Psoas muscle (tissue), 8 donors: ENCODE measurements at places on chromosomes 4 and X. TPM values are rescaled to one million over a fixed set of nuclear protein-coding genes. Genes with fewer than 3 reads are reported as not detected.

GRCh38 chrX:48800574-48801279 lies 1.1 kb upstream of the HDAC6 start:
- no peak for DNase-seq

GRCh38 chr4:54445866-54446265 lies 211.9 kb upstream of the KIT start:
- DNase-seq = no peak

DNA sequence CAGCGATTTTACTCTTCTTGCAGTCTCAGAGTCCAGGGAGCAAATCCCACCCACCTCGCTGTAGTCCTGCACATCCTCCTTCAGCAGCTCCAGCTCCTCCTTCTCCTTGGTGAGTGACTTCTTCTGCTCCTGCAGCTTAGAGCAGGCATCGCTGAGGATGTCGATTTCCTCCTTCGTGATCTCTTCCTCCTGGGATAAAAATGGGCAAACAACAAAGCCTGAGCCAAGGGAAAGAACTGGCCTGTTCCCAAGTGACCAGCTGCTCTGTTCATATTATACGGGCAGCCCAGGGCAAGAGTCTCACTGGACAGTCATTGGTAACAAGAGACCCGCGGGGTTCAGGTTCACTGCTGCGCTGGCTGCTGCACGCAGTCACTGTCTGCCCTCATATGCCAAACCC lies 26.2 kb downstream of the FGFR3 start:
- DNase-seq = peak; percentile 58

DNA sequence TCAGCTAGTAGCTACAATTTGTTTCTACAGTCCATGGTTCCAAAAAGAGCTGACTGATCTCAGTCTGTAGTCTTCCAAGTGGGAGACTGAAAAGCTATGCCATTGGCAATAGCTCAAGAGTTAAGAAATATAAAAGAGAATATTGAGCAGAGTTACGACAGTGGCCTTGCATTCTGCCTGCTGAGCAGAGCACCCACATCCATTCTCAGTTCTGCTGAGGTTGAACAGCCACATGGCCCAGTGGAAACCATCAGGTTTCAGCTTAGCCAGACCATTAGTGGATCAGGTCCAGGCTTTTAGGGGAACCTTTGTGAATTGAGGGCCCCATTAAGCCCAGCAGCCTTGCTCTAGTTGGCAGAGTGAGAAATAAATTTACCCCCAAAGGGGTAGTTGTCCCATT lies 28.1 kb downstream of the ZNF81 start:
- DNase-seq = no peak

GRCh38 chr4:70902577-70903290 lies 565 bp downstream of the MOB1B start:
- DNase-seq = no peak

GRCh38 chr4:143411527-143412419 lies 75.1 kb downstream of the GAB1 start:
- DNase-seq = no peak

DNA sequence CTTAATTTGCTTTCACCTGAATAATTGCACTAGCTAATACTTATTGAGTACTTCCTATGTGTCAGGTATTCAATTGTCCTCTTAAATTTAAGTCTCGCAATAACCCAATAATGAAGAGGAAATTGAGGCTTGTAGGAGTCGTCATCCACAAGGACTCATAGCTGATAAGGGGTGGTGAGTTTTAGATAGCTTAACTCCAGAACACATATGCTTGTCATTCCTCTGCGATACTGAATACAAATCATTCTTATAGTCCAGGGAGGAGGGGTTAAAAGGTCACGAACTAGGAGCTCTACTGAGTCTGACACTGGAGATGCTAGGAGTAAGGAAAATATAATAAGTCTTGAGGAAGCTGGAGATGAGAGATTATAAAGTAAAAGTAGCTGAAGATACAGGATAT lies 1.4 kb upstream of the PACRGL start:
- no peak for DNase-seq

- DNase-seq = no peak
Measured at GRCh38 chr4:48681856-48682255, 98.2 kb downstream of the FRYL start.

GRCh38 chr4:6884341-6884870 lies 25.2 kb upstream of the TBC1D14 start:
- DNase-seq = no peak

GRCh38 chr4:145828802-145829485 lies 109.7 kb downstream of the ZNF827 start:
- DNase-seq = no peak

GRCh38 chrX:22389556-22390179 lies 117.0 kb downstream of the CBLL2 start:
- DNase-seq = no peak

- no peak for DNase-seq
Measured at GRCh38 chr4:26867914-26868684, 7.5 kb downstream of the STIM2 start.

DNA sequence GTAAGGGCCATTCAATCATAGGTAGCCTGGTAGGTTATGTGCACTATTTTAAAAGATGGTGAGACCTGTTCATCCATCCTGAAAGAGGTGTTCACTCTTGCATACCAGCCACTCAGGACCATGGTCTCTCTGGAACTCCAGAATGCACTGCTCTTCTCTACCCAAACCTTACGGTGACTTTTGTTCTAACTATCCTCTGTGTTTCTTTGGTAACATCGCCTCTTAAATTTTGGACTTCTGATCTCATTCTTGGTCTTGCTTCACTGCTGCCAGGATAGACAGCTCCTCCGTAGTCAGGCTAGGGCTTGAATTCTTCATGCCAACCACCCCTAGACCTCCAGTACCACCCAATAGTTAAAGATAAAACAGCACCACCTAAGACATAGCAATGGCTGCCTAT lies 346.3 kb upstream of the GALNT7 start:
- DNase-seq = no peak

DNA sequence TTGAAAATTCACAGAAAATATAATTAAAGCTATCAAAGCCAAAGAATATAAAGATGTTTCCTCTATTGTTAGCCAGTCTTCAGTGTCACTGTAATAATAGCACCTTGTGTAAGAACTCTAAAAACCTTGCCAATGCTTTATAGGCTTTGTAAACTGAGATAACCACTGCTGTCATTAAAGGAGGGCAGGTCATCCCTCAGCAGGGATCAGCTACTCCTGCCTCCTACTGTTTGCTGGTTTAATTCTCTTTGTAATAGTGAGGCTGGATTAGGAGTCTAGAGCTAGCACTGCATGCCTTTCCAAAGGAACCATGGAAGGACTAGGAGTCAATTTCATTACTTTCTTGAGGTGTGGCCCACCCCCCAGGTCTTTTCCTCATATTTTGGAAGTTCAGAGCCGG lies 46.2 kb downstream of the FHIP1A start:
- no peak for DNase-seq

DNA sequence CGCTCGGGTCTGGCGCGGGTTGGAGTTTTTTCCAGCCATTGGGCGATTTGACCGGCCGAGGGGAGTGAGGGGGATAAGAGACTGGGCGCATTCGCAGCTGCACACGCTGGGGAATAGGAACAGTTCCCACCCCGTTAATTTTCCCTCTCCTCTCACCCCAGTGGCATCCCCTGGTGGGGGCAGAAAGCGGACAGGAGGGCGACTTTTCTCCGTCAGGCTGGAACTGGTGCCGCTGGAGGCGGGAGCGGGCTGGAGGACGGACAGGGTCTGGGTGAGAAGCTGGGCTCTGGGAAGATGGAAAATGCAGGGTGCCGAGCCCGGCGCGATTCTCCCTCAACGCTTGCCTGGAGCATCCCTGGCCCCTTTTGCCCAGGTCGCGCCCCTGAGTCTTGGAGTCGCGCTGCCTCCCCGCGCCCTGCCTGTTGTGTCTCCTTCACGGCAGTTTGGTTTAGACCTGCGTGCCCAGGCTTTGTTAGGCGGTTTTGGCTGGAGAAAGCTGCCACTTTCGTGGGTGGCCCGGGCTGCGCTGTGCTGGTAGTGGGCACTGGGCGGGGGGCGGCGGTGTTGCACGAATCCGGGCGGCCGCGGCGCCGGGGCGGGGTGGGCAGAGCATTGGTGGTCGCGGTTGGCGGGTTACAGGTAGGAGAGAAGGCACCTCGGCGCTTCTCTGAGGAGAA lies 2.0 kb downstream of the ADGRL3 start:
- no peak for DNase-seq

DNA sequence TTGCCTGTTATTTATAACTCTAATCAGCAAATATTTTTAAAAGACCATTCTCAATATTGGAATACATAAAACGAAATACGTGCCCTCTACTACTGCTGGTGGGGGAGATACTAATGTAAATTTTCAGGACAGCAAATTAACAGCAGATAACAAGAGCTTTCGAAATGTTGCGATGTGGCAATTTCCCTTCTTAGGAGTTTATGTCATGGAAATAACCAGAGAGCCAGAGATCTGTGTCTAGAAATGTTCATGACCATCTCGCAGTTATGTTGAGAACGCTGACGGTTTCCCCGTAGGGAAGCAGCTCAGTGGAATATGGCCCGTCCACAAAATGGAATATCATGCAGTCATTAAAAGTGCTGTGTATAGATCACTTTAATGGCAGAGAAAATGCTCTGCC lies 238.4 kb upstream of the PSAPL1 start:
- DNase-seq = no peak

DNA sequence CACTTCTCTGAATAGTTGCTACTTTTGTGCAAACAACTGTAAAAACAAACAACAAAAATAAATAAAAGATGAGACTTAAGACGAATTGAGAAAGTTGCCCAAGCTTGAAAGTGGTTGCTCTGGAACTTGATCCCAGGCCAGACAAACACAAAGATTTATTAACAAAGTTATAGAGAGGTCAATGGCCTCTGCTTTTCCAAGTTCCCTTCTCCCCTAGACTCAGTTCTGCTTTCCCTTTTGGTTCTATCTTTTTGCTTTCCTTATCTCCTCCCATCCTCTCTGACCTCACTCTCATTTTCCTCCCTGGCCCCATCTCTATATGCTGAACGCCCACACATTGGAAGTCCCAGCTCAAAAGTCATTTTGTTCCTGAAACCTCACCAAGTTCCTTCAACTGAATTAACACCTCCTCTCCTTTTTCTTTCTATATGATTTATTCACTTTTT lies 82.7 kb downstream of the MXRA5 start:
- no peak for DNase-seq

DNA sequence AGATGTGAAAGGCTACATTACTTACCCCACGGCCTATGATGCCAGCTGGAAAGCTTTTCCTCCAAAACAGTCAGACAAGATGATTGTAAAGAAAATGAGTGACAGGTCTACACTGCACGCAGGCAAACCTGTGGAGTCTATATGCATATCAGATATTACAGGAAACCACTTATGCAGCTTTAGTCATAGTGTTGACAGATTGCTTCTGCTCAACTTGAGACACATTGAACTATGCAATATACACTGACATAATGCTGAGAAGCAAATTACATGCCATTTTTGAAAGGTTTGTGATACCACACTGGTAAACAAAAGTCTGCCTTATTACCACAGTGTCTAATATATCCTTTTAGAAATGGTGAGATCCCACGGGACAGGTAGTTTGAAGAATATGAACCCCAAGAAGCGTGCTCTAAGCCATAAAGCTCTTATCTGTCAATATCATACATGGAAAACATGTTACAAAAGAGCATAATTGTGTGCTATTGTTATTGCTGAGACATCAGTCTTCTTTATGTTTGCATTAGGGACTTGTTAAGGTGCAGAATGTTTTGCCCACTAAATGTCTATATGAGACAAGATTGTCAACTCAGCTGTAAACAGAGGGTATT lies 1835.8 kb upstream of the TENM3 start:
- no peak for DNase-seq

DNA sequence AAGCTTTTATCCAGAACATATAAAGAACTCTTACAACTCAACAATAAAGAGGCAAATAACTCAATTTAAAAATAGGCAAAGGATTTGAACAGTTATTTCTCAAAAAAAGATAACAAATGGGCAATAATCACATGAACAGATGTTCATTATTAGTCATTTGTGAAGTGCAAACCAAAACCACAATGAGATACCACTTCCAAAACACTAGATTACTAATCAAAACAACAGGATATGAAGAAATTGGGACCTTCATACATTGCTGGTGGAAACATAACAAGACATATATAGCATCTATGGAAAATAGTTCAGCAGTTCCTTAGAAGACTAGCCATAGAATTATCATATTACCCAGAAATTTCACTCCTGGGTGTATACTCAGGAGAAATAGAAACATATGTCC lies 224.6 kb downstream of the FBXO8 start:
- no peak for DNase-seq

DNA sequence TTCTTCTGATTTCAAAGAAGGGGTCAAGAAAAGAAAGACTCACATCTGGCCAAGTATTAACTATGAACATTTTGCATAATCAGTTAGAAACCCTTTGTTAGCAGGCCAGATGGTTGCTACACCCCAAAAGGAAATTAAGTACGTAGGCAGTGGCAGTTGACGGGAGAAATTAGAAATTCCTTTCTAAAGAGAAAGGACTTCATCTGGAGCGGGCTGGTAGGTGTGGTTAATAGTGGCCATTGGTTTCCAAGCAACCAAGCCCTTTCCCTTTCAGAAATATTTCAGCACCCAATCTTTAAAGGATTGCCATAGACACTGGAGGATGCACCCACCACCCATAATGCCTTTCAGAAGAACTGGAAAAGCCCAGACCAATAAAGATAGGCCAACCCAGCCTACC lies 235.7 kb upstream of the LDB2 start:
- no peak for DNase-seq

GRCh38 chrX:139930916-139931645 lies 1.8 kb downstream of the ATP11C start:
- no peak for DNase-seq

The AGTR2 gene
- polyA plus RNA-seq = not detected

The FGFRL1 gene
- polyA plus RNA-seq = 41.2 TPM

The PCYT1B gene
- 0.04 TPM for polyA plus RNA-seq

The SEPTIN11 gene
- 21.5 TPM for polyA plus RNA-seq

The RPS6KA6 gene
- 0.13 TPM for polyA plus RNA-seq

The KLB gene
- polyA plus RNA-seq = 0.07 TPM

The MAGEB10 gene
- not detected for polyA plus RNA-seq

The USP17L10 gene
- polyA plus RNA-seq = not detected

The HELT gene
- not detected for polyA plus RNA-seq

The SPANXN3 gene
- 0.13 TPM for polyA plus RNA-seq

The CXCR3 gene
- not detected for polyA plus RNA-seq
